ENCODE measurements at places on chromosomes 1 and 21.
A peak's percentile ranks its signal among the peaks of the same experiment; 100 is the strongest.

GRCh38 chr1:184804220-184804619, 49.6 kb upstream of the EDEM3 start:
- no peak for DNase-seq

DNA sequence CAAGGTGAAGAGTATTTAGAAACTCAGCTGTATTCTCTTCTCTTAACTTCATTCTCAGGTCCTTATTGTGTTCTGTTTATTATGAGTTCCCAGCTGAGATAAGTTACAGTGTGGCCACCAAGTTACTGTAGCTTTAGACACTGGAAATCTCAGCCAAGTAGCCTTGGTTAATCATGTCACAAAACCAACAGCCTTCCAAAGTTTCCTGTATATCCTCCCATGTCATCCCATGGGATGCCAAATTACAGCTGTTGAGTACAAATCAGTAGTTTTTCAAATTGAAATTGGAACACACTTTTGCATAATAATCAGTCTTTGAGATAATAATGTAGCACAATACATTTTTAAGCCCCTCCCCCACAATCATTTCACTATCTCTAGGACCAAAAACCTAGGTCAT, 10.7 kb downstream of the ADAMTS5 start:
- DNase-seq = no peak

DNA sequence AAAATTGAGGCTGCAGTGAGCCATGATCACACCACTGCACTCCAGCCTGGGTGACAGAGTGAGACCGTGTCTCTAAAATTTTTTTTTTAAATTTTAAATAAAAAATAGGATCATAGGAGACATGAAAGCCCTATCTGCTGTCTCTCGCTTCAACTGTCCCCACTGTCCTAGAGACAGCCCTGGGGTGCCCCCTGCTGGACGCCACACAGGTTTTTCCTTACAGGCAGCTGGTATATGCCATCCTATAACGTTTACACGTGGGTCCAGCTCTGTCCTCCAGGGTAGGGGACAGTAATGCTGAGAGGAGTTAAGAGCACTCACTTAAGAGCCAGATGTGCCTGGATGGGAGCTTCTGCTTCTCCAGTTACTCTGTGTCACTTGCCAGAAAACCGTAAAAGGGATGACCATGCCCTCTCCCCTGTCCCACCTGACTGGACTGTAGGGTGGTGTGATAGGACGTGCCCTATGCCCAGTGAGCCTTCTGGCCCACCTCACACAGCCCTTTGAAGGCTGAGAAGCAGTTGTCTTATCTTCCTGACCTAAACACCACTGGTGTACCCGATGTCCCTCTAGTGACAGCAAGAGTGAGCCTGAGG, 8.5 kb downstream of the FBXO2 start:
- peak; percentile 72 for DNase-seq

DNA sequence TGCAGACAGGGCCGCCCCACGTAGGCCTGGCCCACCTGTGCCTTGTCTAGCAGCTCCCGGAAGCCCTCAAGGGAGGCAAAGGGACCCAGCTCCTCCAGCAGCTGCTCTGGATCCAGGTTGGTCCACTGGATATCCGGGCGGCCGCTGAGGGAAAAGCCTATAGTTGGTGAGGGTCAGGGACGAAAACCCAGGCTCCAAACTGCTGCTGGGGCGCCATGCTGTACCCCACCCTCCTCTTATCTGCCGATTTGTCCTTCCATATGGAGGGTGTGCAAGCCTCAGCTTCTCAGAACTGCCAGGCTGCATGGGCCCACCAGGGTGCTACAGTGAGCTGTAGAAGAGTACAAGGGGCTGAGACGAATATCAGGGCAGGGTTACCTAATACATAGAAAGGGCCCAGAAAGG, 12.2 kb downstream of the PTCH2 start:
- DNase-seq = no peak

- no peak for DNase-seq
Measured at GRCh38 chr1:119081267-119081666, 59.2 kb downstream of the WARS2 start.

DNA sequence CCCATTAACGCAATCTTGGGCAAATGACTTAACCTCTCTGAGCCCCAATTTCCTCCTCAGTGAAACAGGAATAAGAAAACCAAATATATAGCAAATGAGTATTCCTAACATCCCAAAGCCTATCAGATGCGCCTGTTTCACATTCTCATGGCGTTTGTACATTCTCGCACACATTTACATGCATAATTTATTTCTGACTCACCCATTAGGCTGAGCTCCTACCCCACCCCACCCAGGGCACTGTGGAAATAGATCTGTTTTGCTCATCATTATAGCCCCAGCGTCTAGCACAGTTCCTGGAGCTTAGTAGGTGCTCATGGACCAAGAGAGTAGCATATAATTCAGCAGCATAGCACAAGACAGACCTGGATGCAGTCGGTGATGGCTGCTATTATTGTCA, 146.1 kb upstream of the VANGL1 start:
- DNase-seq = no peak

Measured in stimulated activated CD8-positive, alpha-beta memory T cell treated with anti-CD3 and anti-CD28 coated beads, Interleukin-15, amount 100 ng/mL, for 1 hour (primary cell).